ENCODE measurements at places on chromosomes 11 and 22. TPM values are rescaled to one million over a fixed set of nuclear protein-coding genes. Genes with fewer than 3 reads are reported as not detected.

GRCh38 chr11:94885133-94885532 is 88.2 kb downstream of the CWC15 start:
- no peak for DNase-seq

Gene GPHA2
- polyA plus RNA-seq = 1.4 TPM

GRCh38 chr11:61869429-61869707 is 22.0 kb downstream of the FADS3 start:
- peak; percentile 61 for DNase-seq

Gene TRPC6
- not detected for polyA plus RNA-seq

DNA sequence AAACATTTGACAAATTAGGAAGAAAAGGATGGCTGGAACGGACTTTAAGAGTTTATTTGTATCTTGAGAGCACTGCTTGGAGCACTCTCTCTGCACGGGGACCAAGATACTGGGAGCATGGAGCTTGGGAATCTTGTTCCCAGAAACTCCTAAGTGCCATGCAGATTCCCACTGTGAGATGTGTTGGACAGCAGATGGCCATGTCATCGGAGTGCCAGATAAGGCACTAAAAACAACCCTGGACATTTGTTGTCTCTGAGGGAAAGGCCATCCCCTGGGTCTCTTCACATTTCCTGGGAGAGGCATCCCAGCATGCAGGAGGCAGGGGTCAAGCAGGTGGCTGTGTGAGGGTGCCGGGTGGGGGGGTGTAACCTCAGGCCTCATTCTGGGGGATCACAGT is 2.9 kb downstream of the KIRREL3 start:
- DNase-seq = no peak

Gene OR4D5
- polyA plus RNA-seq = not detected

Gene ZBTB16
- polyA plus RNA-seq = not detected

Gene RGL4
- not detected for polyA plus RNA-seq

- DNase-seq = no peak
Observed at GRCh38 chr11:98967005-98967404, 53.7 kb upstream of the CNTN5 start.

Gene OR5B21
- not detected for polyA plus RNA-seq

GRCh38 chr22:17829695-17830042 is 55.4 kb upstream of the BID start:
- no peak for DNase-seq

GRCh38 chr11:116771935-116772334 is 852 bp downstream of the BUD13 start:
- no peak for DNase-seq

- DNase-seq = no peak
Observed at GRCh38 chr11:94400839-94401772, at the start of gene GPR83. TSS of gene GPR83 (minus strand) at chr11:94401419. CDS start at chr11:94401247, 172 bp downstream.

Gene POLD3
- 19.5 TPM for polyA plus RNA-seq

Gene IGLL1
- polyA plus RNA-seq = 0.23 TPM

DNA sequence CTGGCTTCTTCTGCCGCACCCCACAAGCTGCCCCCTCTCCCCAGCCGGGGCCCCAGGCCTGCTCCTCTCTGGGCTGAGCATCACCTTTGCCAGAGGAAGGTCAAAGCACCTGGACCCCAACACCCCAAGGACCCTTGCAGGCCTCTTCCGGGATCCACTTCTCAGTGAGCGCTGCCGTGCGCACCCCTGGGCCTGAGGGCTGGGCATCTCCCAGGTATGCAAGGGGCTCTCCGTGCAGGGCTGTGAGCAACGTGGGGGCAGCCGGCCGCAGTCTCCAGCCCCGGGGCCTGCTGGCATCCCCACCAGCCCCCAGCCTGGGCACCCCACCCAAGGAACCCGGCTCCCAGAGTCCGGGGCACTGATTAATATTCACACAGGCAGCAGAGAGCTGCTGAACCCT is 64.0 kb downstream of the BRD1 start:
- DNase-seq = no peak

- DNase-seq = no peak
Observed at GRCh38 chr11:118877487-118878162, 6.1 kb upstream of the CXCR5 start.

Gene MACROD1
- 54.9 TPM for polyA plus RNA-seq

DNA sequence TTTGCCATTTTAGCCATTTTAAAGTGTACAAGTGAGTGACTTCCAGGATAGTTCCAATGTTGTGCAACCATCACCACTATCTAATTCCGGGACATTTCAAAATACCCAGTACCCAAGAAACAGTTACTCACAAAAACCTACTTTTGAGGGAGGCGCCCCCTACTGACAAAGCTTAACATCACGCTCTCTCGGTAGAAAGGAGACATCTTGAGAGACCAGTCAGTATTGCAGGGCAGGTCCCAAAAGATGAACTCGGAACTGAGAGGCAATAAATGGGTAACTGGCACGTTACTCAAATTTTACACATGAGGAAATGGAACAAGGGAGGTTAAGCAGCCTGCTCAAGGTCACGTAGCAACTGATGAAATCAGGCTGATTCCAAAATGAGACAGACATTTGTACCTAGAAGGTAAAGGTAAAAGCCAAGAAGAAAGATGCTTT is 50.0 kb upstream of the POU2AF1 start:
- DNase-seq = peak; percentile 58

DNA sequence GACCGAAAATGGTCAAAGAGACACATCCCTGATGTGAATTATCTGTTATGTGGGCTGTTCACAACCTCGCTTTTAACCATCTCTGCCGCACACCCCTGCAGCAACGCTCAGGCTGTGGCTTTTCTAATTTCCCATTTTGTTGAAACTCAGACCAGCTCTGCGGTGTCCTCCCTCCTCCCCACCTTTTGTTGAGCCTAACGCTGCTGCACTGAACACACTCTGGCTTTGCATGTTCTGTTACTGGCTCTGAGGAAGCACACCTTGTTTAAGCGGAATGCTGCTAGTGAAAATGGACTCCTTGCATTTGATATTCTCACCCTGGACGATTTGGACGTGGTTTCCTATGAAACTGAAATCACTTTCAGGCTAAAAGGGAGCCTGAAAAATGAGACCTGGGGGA is 198.5 kb upstream of the MTNR1B start:
- no peak for DNase-seq

- DNase-seq = no peak
Observed at GRCh38 chr22:32824531-32825312, 23.2 kb downstream of the TIMP3 start.

Gene MGAT3
- 6.0 TPM for polyA plus RNA-seq

DNA sequence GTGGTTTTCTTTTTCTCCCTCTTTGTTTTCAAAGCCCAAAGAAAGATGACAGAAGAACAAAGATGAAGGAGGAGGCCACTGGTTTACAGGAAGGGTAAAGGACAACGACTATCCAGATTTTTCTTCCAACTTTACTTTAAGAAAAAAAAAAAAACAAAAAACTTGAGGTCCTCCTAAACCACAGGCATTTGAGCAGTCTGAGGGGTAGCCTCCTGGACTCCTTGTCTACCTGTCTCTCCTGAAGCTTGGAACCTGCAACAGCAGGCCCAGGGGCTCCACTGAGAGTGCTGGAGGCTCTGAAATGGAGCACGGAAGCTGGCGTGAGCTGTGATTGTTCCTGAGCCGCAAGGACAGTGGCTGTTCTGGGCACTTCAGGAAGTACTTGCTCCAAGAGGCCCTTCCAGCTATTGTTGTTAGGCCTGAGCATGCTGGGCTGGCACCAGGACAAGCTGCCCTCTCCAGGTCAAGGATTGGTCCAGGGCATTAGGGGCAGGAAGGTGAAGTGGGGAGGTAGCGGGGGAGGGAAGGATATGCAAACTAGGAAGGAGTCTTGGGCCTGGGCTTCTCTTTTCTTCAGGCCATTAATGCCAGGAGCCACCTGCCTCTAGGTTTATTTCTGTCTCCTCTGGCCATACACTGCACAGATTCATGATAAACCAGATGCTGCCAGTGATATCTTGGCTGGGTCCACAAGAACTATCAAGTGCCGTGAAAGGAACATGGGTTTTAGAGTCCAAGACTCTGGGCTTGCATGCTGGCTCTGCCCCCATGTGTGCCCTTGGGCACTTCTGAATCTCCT is 147.3 kb downstream of the CCDC34 start:
- no peak for DNase-seq

DNA sequence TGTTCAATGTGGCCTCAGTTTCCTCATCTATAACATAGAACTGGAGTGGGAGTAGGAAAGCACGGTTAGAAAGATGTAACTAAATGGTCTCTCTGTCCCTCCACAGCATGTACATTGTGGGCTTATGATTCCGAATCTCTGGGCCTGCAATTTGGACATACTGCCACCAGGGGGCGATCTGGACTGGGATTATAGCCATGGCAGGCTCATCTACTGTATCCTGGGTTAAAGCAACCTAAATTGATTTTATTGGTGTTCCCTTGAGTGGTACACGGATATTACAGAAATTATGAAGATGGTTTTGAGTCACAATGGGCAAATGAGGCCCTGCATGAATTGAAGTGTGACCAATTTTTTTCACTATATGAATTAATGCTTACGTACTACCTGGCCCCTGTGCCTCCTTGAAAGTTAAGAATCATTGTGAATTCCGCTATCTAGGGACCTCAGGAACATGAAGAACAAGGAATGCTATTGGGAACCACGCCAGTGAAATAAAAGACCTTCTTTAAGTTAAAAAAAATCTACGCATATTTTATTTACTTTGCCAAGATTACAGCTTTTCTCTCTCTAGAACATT is 32.9 kb downstream of the TST start:
- peak; percentile 43 for DNase-seq

DNA sequence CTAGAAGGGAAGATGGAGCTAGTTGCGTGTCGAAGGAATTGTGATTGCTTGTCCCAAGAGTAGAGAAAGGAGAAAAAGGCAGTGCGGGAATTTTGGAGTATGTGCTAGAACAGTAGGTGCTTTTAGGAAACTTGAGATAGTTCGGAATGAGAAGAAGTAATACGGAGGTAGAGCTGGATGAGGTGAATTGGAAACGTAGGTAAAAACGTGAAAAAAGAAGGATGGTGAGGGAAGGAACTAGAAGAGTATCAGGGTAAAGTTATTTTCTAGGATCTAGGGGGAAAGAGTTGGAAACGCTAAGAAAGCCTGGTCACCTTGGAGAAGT is 1.4 kb downstream of the CEP57 start:
- DNase-seq = no peak

- DNase-seq = no peak
Observed at GRCh38 chr11:414318-414857, 411 bp downstream of the SIGIRR start.

DNA sequence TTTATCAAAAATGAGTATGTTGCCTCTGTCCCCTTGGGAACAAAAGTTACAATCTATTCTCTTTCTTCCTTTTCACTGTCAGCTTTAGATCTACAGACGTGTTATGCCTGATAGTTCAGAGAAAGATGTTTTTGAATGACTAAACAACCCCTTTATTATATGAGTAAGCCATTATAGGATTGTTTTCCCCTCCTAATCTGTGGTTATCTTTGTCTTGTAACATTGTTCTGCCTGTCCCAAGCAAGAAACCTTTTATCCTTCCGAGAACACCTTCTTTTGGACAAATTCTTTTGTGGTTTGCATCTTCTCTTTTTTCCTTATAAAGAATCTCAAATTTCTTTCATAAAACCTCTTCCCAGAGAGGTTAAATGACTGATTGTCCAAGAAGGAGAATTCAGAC is 208.4 kb downstream of the DDX10 start:
- no peak for DNase-seq

- DNase-seq = no peak
Observed at GRCh38 chr11:6397156-6397555, 6.9 kb downstream of the SMPD1 start.
